ENCODE measurements at places on chromosomes 12 and 14.

DNA sequence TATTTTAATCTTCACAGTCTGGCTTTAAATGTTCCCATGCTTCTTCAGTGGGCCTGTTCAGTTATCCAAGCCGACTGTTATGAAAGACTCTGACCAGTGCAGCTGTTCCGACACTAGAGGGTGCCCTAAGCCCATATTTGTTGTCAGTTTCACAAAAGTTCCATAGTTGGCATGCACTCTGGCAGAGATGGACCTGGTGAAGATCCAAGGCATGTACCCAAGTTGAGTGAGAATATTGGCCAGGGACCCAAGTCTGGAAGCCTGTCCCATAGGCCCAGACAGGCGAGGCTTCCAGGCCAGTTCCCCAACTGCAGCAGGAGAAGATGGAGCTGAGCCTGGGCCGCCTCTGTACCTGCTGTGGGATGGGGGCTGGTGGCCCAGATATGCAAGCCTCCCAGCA lies 27.4 kb upstream of the GUCY2C start:
- no peak for DNase-seq

DNA sequence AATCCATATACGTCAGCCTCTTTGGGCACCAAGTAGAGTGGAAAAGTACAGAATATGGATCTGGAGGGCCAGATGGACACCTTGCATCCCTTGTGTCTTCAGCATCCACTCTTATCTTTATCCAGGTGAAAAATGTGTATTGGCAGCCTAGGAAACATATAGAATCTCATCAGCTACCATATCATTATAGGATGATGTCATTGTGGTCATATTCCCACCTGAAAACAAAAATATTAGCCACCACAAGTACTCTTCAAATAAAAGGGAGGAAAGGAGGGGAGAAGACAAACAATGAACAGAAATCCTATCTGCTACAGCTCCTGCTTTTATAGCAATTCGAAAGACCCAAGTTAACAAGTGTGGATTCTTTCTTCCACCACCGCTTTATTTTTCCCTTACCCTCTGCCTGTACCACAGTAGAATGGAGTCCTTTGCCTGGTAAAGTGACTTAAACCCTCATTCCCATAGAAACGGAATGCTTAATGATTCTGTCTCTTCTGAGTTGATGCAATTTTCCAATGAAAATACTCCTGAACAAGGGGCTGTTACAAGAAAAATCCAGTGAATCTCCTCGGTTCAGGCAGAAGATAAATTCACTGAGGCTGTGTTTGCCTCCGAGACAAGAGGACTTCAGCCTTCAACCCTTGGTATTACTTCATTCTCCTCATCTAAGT lies 13.8 kb upstream of the IL26 start:
- DNase-seq: no peak

DNA sequence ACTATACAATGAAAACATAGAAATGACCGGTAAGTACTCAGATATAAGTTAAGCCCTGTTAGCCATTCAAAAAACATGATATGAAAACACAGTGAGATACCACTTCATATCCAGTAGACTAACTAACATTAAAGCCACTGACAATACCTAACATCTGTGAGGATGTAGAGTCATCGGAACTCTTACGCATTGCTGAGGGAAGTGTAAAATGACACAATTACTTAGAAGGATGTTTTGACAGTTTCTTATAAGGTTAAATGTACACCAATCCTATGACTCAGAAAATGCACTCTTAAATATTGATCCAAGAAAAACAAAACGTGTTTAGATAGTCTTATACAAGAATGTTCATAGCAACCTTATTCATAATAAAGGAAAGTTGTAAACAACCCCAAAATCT lies 782.9 kb downstream of the BCL11B start:
- no peak for DNase-seq

DNA sequence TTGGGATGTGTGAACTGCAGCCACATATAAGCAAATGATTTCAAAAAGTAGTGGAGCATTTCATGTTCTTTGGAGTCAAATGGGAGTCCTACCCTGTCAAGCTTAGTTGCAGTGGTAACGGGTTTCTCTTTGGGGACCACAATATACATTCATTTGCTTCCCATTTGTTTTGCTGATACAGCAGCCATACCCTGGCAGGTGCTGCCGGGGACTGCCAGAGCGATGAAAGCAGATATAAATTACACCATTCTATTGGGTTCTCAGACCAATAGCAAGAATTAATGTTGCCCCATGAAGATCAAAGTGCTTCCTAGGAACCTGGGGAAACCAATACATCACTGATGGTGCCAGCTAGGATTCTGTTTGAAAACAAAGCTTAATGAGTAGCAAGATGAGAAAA lies 1621.5 kb upstream of the FLRT2 start:
- no peak for DNase-seq

- no peak for DNase-seq
These were observed 58.2 kb downstream of the DHRS2 start for GRCh38 chr14:23694085-23694948.

GRCh38 chr12:102033991-102034745 lies 27.6 kb downstream of the WASHC3 start:
- DNase-seq: no peak

DNA sequence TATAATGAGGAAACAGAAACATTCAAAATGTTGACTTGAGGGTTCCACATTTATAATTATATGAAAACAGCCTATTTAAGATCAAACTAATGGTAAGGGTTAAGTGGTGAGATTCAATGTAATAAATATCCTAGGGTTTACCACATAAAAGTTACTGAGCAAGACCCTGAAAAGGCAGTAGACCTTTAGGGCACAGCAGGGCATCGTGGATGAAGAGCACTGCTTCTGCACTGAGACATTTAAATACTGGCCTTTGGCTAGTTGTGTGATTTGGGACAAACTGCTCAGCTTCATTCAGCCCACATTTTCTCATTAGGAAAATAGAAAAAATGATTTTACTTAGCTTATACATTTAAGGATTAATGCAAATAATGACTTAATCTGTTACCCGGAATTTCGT lies 42.0 kb downstream of the CNTN1 start:
- DNase-seq: no peak

- no peak for DNase-seq
These were observed 19.4 kb downstream of the SETD1B start for GRCh38 chr12:121823101-121823726.

- DNase-seq: no peak
These were observed 6.7 kb upstream of the CLEC7A start for GRCh38 chr12:10136637-10137205.

- no peak for DNase-seq
These were observed 40.7 kb upstream of the MTERF2 start for GRCh38 chr12:107027636-107028053.

- no peak for DNase-seq
These were observed 9.7 kb upstream of the DYNLL1 start for GRCh38 chr12:120485961-120486881.

GRCh38 chr14:38212111-38212510 lies 4.4 kb downstream of the SSTR1 start:
- no peak for DNase-seq

GRCh38 chr14:57928732-57929131 lies 62.8 kb upstream of the SLC35F4 start:
- no peak for DNase-seq

GRCh38 chr14:38290601-38291188 lies 34.8 kb upstream of the CLEC14A start:
- DNase-seq: no peak

DNA sequence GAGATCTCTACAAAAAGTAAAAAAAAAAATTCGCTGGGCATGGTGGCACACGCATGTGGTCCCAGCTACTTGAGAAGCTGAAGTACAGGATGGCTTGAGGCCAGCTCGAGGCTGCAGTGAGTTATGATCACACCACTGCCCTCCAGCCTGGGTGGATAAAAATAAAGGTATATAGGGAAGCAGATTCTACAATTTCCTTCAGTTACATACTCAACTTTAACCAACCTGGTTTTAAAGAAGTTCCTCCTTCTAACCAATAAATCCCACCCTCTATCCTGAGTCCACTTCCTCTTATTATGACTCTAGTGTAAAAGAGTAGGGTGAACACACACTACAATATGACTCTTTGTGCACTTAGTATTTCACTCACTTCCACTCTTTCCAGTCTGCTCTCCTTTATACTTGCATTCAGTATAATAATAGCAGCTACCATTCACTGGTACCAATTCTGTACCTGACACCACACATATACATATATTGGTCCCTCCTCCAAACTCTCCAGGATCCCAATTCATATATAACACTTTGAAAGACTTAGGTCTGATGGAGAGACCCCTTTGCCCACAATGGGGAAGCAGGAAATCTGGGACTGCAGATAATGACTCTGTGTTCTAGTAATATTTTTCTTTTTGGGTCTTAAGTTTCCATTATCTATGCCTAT lies 2.3 kb downstream of the ARF3 start:
- DNase-seq: no peak

- DNase-seq: no peak
These were observed 22.5 kb downstream of the E2F7 start for GRCh38 chr12:77042833-77043232.

DNA sequence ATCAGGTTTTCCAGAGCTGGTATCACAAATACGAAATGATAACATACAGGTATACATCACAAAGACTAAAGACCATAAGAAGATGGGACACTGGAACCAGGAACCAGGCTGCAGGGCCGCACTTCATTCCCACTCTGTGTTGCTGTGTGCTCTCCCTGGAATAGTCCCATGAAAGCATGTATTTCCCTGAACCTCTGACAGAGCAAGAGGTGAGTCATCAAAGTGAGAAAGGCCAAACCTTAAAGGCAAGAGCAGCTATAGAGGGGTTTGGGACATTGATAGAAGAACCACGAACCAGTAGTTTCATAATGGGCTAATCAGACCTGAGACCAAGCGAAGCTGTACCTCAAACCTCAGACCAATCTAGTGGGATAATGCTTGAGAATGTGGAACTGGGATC lies 283.0 kb upstream of the PRKD1 start:
- DNase-seq: no peak

DNA sequence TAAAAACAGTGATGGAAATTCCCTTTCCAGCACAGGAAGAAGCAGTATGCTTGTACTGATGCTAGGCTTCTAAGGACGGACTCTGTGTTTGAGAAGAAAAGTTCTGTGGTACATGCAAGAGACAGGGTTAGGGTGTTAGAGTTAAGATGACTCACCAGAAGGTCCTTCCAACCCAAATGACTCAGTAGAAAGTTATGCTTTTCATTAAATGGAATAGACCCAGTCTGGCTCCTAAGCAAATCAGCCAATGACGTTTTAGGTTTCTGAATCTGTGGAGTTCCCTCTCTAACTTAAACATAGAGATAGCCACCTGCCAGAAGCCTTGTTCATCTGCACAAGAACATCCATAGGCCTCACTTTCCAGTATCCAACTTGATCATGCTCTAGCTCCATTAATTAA lies 5.7 kb downstream of the PTHLH start:
- DNase-seq: no peak

- DNase-seq: no peak
These were observed 220.5 kb downstream of the BCAT1 start for GRCh38 chr12:24728366-24728765.

GRCh38 chr14:71117839-71118743 lies 210.8 kb downstream of the PCNX1 start:
- no peak for DNase-seq

DNA sequence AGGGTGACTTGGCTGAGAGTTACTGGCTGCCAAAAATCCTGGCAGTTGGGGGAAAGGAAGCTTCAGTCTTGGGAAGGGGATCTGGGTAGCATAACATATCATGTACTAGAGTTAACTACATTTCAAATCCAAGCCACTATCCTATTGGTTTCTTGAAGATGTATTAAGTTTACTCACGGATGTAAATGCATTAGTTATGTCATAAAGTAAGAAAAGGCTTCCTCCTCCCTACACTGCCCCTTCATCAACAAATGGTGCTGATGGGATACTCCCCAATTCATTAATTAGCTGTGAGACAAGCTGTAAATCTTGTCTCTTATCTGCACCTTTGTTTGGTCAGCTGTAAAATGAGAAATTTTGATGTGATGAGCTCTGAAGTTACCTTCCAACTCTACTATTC lies 150.1 kb upstream of the SOX5 start:
- DNase-seq: no peak

DNA sequence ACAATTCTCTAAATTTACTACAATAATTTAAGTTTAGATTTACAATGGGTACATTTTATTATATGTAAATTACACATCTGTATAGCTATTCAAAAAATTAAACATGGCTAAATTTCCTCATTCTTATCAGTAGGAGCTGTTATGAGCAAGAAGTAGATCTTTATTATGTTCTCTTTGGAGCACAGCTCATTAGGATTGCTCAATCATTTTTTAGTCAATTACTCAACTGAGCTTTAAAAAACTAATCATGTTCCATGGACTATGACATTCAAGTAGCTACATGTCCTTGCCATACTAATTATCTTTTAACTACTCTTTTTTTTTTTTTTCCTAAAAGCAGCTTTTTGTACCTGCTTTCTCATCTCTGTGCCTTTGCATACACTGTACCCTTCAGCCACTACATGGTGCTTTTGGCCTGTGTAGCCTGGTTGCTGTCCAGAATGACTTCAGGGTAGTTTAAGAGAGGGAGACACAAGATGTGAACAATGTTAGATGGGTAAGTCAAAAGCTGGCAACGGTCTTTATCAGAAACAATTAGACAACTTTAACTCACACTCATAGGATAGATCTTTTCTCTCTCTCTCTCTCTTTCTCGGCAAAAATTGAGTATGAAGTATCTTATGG lies 69.0 kb downstream of the SSPN start:
- DNase-seq: no peak

- DNase-seq: no peak
These were observed 6.5 kb upstream of the CDK2AP1 start for GRCh38 chr12:123278101-123278627.

DNA sequence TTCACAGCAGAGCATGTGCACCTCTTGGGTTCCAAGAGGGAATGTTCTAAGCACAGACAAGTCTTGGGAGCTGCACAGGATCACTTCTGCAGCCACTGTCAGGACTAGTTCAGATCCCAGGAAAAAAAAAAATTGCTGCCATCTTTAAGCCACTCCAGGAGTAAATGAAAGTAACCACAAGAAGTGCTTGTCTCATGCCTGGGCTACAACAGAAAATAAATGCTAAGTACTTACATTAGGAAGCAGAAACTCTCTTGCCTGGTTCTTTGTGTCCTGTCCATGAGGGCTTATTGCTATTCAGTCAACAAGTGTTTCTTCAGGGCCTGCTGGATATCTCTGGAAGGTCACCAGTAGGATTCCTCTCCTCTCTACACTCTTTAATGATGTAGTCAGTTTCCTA lies 176.1 kb downstream of the KTN1 start:
- DNase-seq: no peak
